ENCODE measurements at places on chromosomes 1 and 21.

GRCh38 chr1:35453031-35453430 lies 104.2 kb downstream of the KIAA0319L start:
- no peak for DNase-seq

DNA sequence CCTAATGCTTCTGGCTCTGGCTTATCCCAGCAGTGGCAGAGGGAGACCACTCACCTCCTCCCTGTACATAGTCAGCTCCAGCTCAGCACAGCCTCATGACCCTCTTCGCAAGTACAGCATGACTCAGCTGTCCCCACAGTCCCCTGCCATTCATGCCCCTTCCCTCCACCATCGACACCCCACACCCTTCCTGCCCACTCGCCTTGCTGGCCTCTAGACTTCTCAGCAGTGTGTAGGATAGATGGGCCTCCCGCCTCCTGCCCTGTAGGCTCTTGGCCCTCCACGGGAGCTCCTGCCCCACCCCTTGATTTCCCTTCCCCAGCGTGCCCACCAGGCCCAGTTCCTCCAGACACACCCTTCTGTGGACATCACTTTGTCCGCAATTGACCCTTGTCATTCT lies 9.8 kb downstream of the NPR1 start:
- no peak for DNase-seq

- DNase-seq: no peak
Observed at GRCh38 chr1:54764922-54765561, 719 bp upstream of the PARS2 start.

DNA sequence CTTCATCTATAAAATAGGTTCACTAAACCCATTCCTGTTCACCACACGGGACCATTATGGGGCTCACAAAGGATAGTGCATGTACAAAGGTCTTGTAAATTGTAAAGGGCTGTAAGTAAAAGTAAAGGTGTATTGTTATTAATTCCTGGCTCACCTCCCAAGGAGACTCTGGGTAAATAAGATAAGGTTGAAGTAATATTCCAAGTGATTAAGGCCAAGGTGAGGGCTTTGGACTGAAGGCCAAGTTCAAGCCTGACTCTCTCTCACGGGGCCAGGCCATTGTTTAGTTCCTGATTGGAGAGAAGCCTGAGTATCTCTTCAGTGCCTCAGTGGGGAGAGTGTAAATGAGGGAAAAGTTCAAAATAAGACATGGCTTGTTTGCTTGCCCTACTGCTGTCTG lies 19.5 kb upstream of the ZFYVE9 start:
- DNase-seq: no peak

DNA sequence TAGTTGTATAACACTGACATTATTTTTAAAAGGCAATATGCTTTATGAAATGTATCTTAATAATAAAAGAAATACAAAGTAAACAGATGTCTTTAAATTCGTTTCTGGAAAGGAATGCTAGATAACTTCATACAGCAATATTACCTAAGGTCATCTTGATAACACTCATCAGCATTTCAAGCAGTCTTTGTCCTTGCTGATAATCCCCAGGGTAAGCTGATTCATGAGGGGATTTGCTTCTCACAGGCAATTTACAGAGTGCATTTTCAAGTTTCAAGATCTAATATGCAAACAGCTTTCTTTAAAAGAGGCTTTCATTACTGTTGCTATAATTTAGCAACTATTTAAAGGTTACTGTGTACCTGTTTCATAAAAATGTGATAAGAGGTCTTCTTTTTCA lies 75.2 kb upstream of the NEK2 start:
- no peak for DNase-seq

DNA sequence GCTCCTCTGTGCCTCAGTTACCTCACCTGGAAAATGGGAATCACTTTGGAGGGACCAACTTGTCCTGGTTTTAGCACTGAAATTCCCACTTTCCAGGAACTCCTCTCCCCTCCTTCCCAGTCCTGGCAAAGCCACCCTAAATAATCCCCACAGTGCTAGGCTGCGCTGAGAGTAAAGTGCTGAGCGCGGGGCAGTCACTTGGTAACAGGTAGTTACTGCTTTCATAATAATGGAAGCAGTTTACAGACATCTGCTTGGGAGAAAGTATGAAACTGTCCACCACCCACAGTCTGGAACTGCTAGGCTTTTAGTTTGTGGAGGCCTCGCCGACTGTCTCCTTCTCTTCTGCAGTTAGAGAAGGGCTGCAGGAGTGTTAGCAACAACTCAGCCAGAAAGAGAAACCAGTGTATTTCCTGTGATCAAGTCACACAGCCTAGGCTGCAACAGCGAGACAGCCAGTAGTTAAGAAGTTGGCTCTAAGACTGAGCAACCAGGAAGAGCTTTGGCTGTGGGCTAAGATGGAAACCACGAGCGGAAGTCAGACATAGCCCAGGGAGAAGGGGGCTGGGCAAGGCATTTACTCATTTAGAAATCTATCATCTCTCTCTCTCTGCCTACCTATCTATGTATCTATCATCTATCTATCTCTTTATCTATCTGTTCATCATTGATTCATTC lies 30.8 kb upstream of the ABCG1 start:
- DNase-seq: peak; percentile 59

DNA sequence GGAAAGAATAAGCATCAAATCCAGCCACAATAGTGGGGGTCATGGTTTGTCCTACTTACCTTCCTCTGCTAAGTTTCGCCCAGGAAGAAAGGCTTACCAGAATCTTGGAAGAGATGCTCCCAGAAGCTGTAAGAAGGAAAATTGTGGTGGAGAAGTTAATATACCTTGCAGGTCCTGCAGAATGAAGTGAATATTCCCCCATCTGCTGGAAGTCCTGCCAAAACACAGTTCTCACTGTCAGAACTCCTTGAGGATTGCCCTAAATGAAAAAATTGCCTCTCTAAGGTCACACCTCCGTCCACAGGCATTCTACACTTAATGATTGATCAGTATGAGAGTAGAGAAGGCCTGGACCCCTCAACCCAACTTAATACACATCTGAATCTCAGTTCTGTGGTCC lies 78.4 kb upstream of the RGS21 start:
- no peak for DNase-seq

- DNase-seq: no peak
Observed at GRCh38 chr1:11929849-11930248, 3.6 kb upstream of the KIAA2013 start.

- no peak for DNase-seq
Observed at GRCh38 chr1:3359756-3360440, 94.6 kb upstream of the ARHGEF16 start.

DNA sequence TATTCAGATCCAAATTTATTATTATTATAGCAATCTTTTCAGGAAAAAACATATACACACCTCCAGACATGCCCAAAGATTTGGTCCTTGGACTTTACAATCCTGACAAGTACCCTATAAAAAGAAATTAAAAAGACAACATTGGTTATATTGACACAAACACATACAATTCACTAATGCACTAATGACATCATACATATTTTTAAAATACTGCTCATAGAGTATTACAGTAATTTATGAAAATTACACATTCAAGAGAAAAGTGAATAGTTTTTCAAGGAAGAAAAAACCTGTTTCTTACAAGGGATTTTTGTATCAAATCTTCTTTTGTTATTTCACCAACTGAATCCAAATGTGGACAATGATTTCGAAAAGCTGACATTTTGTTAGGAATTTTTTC lies 18.3 kb downstream of the USP33 start:
- DNase-seq: no peak

DNA sequence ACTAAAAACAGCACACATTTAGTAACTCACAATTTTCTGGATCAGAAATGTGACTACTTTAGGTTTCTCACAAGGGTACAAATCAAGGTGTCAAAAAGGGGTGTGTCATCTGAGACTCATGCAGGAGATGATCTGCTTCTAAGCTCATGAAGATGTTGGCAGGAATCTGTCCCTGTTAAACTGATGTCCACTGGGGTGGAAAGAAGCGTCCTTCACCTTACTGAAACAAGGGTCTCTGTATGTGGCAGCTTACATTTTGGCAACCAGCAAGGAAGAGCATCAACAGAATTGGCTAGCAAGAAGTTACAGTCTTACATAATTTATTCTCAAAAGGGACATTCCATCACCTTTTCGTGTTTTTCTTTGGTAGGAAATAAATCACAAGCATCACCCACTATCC lies 1223.8 kb downstream of the AMY1C start:
- no peak for DNase-seq

DNA sequence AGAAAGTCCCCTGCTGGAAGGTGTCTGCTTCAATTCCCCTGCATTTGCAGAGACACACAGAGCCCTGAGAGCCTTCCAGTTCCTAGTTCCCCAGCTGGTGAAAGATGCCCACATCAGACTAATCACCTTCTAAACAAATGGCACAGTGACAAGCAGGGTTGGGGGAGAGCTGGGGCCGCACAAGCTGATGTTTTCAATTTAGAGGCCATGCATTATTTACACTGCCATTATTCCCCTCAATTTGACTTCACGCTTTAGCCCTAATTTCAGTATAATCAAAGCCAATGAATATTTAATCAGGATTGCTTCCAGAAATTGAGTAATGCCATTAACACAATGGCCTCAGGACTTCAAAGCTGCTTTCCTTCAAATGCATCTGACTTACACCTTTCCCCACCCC lies 81.5 kb downstream of the BEND5 start:
- no peak for DNase-seq

DNA sequence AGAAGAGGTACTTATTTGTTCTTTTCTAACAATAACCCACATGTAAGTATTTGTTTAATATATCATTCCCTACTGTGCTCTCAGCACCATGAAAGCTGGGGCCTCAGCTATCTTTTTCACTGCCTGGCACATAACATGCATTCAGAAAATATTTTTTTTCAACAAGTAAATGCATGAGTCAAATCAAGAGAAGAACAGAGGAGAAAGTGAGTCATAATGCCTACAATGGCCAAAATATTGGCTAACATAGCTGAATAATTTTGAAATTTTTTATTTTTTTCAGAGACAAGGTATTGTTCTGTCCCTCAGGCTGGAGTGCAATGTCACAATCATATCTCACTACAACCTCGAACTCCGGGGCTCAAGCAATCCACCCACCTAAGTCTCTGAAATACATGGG lies 252.2 kb upstream of the ADAMTS5 start:
- DNase-seq: no peak

GRCh38 chr1:150061632-150062101 lies 5.9 kb upstream of the VPS45 start:
- no peak for DNase-seq

GRCh38 chr1:167107456-167107855 lies 13.6 kb downstream of the STYXL2 start:
- no peak for DNase-seq

DNA sequence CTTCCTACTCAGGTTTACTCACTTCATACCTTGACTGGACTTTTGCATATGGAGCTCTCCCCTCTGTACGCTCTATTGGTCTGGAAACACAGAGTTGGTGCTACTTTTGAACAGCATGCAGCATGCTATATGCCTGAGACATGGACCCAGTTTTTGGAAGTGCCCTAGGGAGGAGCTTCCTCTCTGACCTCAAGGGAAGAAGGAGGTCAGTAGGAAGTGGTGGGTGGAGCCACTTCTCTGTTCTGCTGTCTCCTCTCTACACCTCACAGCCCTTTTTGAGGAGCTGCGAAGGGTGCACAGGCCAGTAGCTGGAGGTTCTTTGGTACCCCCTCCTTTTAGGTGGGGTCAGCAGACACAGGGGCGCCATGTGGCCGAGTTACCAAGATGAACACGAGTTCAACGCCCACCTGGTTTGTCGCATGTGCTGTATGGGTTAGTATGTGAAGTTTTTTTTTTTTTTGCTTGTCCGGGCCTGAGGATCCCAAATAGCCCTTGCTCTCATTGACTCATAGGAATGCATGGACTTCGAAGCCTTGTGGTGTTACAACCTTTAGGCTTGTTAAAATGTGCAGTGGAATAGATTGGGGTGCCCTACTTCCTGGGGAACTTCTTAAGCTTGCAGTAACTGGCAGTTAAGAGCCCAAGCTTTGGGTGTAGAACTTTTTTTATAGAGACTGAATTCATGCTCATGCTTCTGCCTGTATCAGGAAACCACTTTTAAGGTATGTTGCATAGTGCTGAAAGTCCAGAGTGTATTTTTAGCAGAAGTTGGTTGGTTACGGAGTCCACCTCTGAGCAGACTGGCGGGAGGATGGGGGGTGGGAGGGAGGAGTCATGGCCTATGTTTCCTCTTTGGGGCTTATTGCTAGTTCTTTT lies 10.7 kb downstream of the MACF1 start:
- DNase-seq: no peak

- DNase-seq: no peak
Observed at GRCh38 chr1:23171181-23171755, 2.6 kb upstream of the LUZP1 start.

DNA sequence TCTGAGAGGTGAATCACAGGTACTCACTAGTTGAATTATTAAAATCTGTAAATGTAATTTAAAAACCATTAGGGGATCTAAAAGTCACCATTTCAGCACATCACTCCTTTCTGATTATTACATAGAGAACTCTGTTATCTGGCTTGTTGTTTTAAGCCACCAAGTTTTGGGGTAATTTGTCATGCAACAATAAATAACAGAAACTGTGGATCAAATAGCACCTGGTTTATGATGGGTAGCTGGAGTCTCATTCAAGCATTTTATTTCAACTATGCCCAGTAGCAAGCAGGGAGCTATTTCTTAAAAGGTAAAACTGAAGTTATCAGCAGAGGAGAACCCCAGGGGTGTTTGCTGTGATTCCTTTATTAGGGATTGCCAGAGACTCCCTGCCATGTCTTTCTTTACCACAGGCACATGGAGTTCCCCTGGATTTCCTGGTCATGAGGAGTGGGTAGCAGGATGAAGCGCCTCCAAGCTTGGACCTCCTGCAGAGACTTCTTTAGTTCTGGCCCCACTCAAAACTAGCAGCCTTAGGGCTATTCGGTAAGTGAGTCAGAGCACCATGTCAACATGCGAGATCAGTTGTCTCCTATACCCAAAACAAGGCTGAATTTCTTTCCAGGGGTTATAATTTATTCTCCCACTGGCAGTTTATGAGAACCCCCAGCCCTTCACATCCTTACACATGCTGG lies 179.2 kb downstream of the GIPC2 start:
- no peak for DNase-seq

DNA sequence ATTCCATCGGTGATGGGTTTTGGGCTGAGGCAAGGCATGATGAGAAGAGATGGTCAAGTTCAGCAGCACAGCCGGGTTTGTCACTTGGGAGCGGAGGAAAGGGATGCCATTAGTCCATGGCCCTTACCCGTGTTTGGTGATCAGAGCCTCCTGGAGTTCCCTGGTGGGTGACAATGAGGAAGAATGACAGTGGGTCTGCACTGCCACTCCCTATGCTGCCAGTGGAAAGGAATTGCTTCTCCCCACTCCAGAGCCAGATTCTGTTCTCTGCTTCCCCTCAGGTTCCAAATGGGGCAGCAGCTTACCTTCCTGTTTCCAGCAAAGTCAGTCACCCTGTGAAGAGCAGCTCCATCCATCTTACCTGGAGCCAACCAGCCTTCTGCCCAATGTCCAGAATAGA lies 393.1 kb downstream of the PTPRU start:
- no peak for DNase-seq

GRCh38 chr21:45623436-45623835 lies 20.1 kb upstream of the PCBP3 start:
- no peak for DNase-seq

Measured in T-helper 17 cell (primary cell).